ENCODE measurements at places on chromosomes 1 and 21. TPM values are rescaled to one million over a fixed set of nuclear protein-coding genes. Genes with fewer than 3 reads are reported as not detected.

The SYT14 gene
- total RNA-seq, result 3.3 TPM

The C1orf56 gene
- 3.6 TPM for total RNA-seq

The KLHDC9 gene
- 2.2 TPM for total RNA-seq

The PGLYRP4 gene
- not detected for total RNA-seq

The COL16A1 gene
- 317 TPM for total RNA-seq

The CD101 gene
- 0.49 TPM for total RNA-seq

The SPATA46 gene
- not detected for total RNA-seq

The ADAM30 gene
- not detected for total RNA-seq

The HSF2BP gene
- 2.3 TPM for total RNA-seq

The RAB7B gene
- 13.8 TPM for total RNA-seq

The VAMP3 gene
- 291 TPM for total RNA-seq

The SV2A gene
- total RNA-seq, result 23.8 TPM

The PPIAL4G gene
- not detected for total RNA-seq

The TCHH gene
- total RNA-seq, result under 0.01 TPM

The VSIG8 gene
- total RNA-seq, result not detected

The FCGR1A gene
- total RNA-seq, result not detected

The SYT6 gene
- total RNA-seq, result not detected

The INAVA gene
- not detected for total RNA-seq

The GSTM1 gene
- total RNA-seq, result 18.3 TPM

The DIPK1A gene
- 39.2 TPM for total RNA-seq

The USH2A gene
- under 0.01 TPM for total RNA-seq

The ACOT11 gene
- total RNA-seq, result 6.8 TPM

The CYP4A22 gene
- not detected for total RNA-seq

The BTBD8 gene
- total RNA-seq, result 5.3 TPM

The FAM167B gene
- total RNA-seq, result 2.7 TPM

The OPN3 gene
- 14.6 TPM for total RNA-seq

The RALGPS2 gene
- total RNA-seq, result 101 TPM

The RPS8 gene
- total RNA-seq, result 847 TPM

The SELL gene
- under 0.01 TPM for total RNA-seq

The PRAMEF33 gene
- total RNA-seq, result not detected

The F13B gene
- not detected for total RNA-seq

The CELA2B gene
- not detected for total RNA-seq

Data from hair follicle dermal papilla cell (primary cell).